ENCODE measurements at places on chromosomes 6 and 20. TPM values are rescaled to one million over a fixed set of nuclear protein-coding genes. Genes with fewer than 3 reads are reported as not detected.

The MYLK2 gene
- not detected for total RNA-seq

The MAD2L1BP gene
- total RNA-seq, result 30.0 TPM

The MCHR2 gene
- not detected for total RNA-seq

The GABRR1 gene
- not detected for total RNA-seq

DNA sequence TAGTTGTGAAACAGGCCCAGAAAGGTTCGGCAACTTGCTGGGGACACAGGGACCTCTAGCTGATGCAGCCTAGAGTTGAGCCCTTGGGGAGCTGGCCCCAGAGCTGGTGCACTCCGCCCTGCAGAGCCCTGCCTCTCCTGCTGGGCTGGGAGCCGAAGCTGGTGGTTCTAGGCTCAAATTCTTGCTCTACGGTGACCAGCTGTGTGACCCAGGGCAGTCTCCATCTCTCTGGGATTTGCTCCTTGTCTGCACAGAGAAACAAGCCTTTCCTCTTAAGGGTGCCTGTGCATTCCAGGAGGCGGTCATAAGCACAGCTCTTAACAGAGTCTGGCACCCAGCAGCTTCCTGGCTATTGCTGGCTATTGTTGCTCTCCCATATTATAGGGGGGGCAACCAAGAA is 47.4 kb downstream of the RBM38 start:
- no peak overlapping the region for H3K4me3 ChIP-seq
- peak overlapping the region; percentile 93 for H3K27ac ChIP-seq
- peaks cover 89% of the 10 kb centered on the region for H3K4me1 ChIP-seq
- H3K27me3 ChIP-seq, result no peaks in the 10 kb centered on the region
- no peaks in the 10 kb centered on the region for H3K36me3 ChIP-seq
- no peak for DNase-seq

DNA sequence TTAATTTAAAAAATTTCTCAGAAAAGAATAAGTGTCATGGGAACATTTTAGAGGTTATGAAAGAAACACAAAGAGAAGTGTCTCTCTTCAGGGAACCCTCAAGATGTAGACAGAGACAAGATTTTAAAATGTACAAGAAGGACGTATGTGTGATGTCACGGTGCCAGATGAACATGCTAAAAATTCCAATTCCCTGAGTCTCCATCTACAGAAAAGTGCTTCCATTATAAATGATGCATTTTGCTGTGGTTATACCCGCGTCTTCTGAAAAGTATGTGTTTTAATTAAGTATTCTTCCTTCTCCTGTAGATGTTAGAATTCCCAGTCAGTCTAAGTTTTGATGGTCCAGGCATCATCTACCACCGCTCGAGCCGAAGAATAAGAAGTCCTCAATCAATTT is 489.1 kb downstream of the PREX1 start:
- H3K4me3 ChIP-seq, result no peak overlapping the region
- H3K36me3 ChIP-seq, result no peaks in the 10 kb centered on the region
- H3K27ac ChIP-seq, result peak overlapping the region; percentile 85

GRCh38 chr6:68651011-68651985 is 16.2 kb downstream of the ADGRB3 start:
- no peak overlapping the region for H3K4me3 ChIP-seq
- no peak overlapping the region for H3K27ac ChIP-seq
- H3K36me3 ChIP-seq, result no peaks in the 10 kb centered on the region
- no peaks in the 10 kb centered on the region for H3K4me1 ChIP-seq
- DNase-seq, result no peak

DNA sequence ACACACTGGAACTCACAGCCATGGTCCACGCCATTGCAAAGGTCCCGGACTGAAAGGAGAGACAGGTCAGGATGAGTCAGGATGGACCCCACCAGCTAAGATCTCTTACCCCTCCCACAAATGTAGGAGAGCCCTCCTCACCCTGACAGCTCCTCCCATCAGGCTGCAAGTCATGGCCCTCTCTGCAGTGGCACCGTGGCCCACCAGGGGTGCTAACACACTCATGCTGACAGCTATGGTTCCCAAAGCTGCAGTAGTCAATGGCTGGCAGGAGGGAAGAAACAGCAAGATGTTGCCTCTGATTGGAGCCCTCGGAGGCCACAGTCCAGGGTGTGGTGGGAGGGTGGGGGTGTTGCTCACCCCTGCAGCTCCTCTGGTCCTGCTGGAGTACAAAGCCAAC is 5.7 kb upstream of the RBPJL start:
- no peak for DNase-seq
- H3K4me1 ChIP-seq, result no peaks in the 10 kb centered on the region
- no peak overlapping the region for H3K4me3 ChIP-seq
- peaks cover 17% of the 10 kb centered on the region for H3K27me3 ChIP-seq
- H3K36me3 ChIP-seq, result no peaks in the 10 kb centered on the region
- no peak overlapping the region for H3K27ac ChIP-seq

GRCh38 chr6:77037439-77037838 is 425.9 kb downstream of the HTR1B start:
- H3K27ac ChIP-seq, result no peak overlapping the region
- no peaks in the 10 kb centered on the region for H3K4me1 ChIP-seq

GRCh38 chr6:130547723-130548122 is 181.9 kb downstream of the TMEM200A start:
- H3K4me3 ChIP-seq, result no peak overlapping the region
- H3K27me3 ChIP-seq, result no peaks in the 10 kb centered on the region
- H3K4me1 ChIP-seq, result no peaks in the 10 kb centered on the region
- no peak overlapping the region for H3K27ac ChIP-seq
- DNase-seq, result no peak
- no peaks in the 10 kb centered on the region for H3K36me3 ChIP-seq

GRCh38 chr6:107691062-107691751 is 132.9 kb downstream of the SCML4 start:
- peak; percentile 71 for DNase-seq
- no peaks in the 10 kb centered on the region for H3K36me3 ChIP-seq
- no peak overlapping the region for H3K27ac ChIP-seq
- no peak overlapping the region for H3K4me3 ChIP-seq
- H3K27me3 ChIP-seq, result no peaks in the 10 kb centered on the region

GRCh38 chr6:498795-499231 is 107.3 kb downstream of the IRF4 start:
- no peak for DNase-seq
- no peak overlapping the region for H3K27ac ChIP-seq
- no peaks in the 10 kb centered on the region for H3K27me3 ChIP-seq
- H3K4me1 ChIP-seq, result no peaks in the 10 kb centered on the region

GRCh38 chr20:63261060-63261794 is 7.0 kb upstream of the NKAIN4 start:
- H3K27ac ChIP-seq, result no peak overlapping the region
- no peak overlapping the region for H3K4me3 ChIP-seq
- no peaks in the 10 kb centered on the region for H3K4me1 ChIP-seq

DNA sequence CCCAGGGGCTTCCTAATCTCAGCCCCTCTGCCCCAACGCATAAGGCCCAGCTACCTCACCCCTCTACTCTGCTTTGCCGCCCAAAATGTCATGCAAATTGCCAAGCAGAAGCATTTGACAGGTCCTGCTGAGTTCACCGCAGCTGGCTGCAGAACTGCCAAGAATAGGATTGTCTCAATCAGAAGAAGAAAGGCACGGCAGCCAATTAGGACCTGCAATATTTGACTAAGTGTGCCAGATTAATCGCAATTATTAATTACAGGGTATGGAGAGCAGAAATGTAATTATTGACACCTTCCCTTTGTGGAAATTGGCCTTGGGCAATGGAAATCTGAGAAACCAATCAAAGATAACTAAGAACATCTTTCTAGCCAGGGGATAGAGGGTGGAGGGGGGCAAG is 318.6 kb downstream of the LRFN2 start:
- no peak overlapping the region for H3K4me3 ChIP-seq
- no peaks in the 10 kb centered on the region for H3K4me1 ChIP-seq
- H3K36me3 ChIP-seq, result no peaks in the 10 kb centered on the region
- no peaks in the 10 kb centered on the region for H3K27me3 ChIP-seq
- no peak for DNase-seq

DNA sequence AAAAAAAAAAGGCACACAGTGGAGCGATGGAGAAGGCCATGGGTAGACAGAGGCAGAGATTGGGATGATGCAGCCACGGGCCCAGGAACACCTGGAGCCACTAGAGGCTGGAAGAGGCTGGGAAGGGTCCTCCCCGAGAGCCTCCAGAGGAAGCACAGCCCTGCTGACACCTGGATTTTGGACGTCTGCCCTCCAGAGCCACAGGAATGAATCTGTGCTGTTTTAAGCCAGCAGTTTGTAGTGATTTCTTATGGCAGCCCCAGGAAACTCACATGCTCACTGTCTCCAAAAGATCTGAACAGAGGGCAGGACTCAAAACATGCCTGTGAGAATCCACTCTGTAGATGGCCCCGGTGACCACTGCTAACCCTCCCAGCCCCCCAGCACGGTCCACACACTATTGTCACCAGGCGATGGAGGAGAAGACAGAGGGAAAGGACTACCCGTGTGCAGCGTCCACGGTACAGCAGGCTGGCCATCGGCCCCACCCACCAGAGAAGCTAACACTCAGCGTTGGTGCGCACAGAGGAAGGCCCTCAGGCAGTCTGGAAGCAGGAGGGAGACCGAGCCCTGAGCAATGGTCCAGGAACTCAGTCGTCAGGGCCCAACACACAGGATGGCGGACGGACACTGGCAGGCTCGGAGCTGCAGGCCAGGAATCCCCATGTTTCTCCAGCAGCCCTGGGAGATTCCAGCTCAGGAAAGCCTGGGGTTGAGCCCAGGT is 99.7 kb downstream of the BMP7 start:
- peak overlapping the region; percentile 72 for H3K27ac ChIP-seq
- no peaks in the 10 kb centered on the region for H3K27me3 ChIP-seq
- no peak for DNase-seq

DNA sequence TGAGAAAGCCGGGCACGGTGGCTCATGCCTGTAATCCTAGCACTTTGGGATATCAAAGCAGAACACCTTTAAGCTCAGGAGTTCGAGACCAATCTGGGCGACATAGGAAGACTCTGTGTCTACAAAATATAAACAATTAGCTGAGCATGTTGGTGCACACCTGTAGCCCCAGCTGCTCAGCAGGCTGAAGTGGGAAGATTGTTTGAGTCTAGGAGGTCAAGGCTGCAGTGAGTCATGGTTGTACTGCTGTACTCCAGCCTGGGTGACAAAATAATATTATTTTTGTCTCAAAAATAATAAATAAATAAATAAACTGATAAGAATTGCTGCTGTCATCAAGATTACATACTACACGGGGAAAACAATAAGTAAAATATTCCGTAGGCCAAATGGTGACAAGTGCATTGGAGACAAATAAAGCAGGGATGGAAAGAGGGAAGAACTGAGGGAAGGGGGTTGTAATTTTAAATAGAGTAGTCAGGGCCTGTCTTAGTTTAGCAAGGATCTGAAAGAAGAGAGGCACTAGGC is 14.0 kb upstream of the TOP1 start:
- H3K4me3 ChIP-seq, result no peak overlapping the region
- no peaks in the 10 kb centered on the region for H3K27me3 ChIP-seq
- H3K4me1 ChIP-seq, result peaks cover 8% of the 10 kb centered on the region
- no peaks in the 10 kb centered on the region for H3K36me3 ChIP-seq
- no peak overlapping the region for H3K27ac ChIP-seq

- peaks cover 83% of the 10 kb centered on the region for H3K36me3 ChIP-seq
- no peaks in the 10 kb centered on the region for H3K27me3 ChIP-seq
- H3K4me3 ChIP-seq, result no peak overlapping the region
- H3K4me1 ChIP-seq, result no peaks in the 10 kb centered on the region
These were observed 33.6 kb downstream of the TMX4 start for GRCh38 chr20:7985916-7986315.

- H3K36me3 ChIP-seq, result no peaks in the 10 kb centered on the region
- no peak overlapping the region for H3K27ac ChIP-seq
- no peak for DNase-seq
- no peaks in the 10 kb centered on the region for H3K4me1 ChIP-seq
- H3K27me3 ChIP-seq, result no peaks in the 10 kb centered on the region
These were observed 47.1 kb downstream of the HNF4A start for GRCh38 chr20:44402391-44403193.

DNA sequence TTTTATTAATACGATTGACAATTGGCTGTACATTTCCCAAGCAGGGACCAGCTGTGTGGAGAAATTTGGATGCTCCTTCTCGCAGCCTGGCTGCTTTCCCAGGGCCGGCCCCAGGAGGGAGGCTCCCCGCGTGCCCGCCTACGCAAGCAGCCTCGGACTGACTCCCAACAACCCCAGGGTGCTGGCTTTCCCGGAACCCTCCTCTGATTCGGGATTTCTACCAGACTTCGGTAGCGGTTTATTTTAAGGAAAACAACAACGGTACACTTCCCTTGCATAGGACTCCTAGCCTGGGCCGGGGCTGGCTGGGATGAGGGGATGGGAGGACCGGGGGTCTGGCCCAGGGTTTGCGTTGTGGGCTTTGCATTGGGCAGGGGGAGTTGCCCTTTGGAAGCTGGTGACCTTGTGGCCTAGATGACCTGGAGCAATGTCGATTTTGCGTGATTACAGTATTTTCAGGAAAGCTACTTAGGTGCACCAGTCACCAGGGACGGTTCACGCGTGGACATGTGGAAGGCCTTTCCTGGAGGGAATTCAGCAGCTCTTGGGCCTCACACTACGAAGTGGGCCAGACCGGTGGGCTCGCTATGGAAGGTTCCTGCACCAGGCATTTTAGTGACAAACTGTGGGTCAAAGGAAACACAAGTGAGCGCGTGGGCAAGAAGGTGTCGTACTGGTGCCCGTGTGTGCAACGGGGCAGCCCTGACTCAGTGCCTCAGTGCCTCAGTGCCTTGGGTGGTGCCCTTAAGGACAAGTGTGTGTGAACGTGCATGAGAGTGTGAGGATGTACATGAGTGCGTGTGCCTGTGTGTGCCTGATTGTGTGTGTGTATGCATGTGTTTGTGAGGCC is 20.7 kb upstream of the PHACTR3 start:
- DNase-seq, result peak; percentile 76
- no peak overlapping the region for H3K4me3 ChIP-seq
- H3K4me1 ChIP-seq, result no peaks in the 10 kb centered on the region
- no peaks in the 10 kb centered on the region for H3K27me3 ChIP-seq
- H3K27ac ChIP-seq, result no peak overlapping the region
- H3K36me3 ChIP-seq, result no peaks in the 10 kb centered on the region

- H3K36me3 ChIP-seq, result no peaks in the 10 kb centered on the region
- no peaks in the 10 kb centered on the region for H3K27me3 ChIP-seq
- DNase-seq, result no peak
- H3K27ac ChIP-seq, result no peak overlapping the region
- no peaks in the 10 kb centered on the region for H3K4me1 ChIP-seq
These were observed 29.0 kb downstream of the PSMB1 start for GRCh38 chr6:170524172-170524502.

GRCh38 chr20:60266177-60266823 is 308.1 kb downstream of the CDH26 start:
- H3K27ac ChIP-seq, result no peak overlapping the region
- no peak overlapping the region for H3K4me3 ChIP-seq
- H3K27me3 ChIP-seq, result no peaks in the 10 kb centered on the region
- no peaks in the 10 kb centered on the region for H3K36me3 ChIP-seq

- peak overlapping the region; percentile 70 for H3K4me3 ChIP-seq
- peaks cover 12% of the 10 kb centered on the region for H3K4me1 ChIP-seq
- no peaks in the 10 kb centered on the region for H3K27me3 ChIP-seq
- peak; percentile 85 for DNase-seq
These were observed 960 bp downstream of the ATP9A start for GRCh38 chr20:51766994-51767866.

Measured in sigmoid colon (tissue), 7 donors.